ENCODE measurements at places on chromosomes 5 and 9. TPM values are rescaled to one million over a fixed set of nuclear protein-coding genes. Genes with fewer than 3 reads are reported as not detected.

The PCDHGB1 gene
- 10.4 TPM for total RNA-seq

The PCDHA4 gene
- total RNA-seq: 15.0 TPM

The RELL2 gene
- 18.9 TPM for total RNA-seq

The SAPCD2 gene
- total RNA-seq: 4.2 TPM

The IGIP gene
- 16.6 TPM for total RNA-seq

The CENPP gene
- 6.5 TPM for total RNA-seq

The CCNI2 gene
- 1.8 TPM for total RNA-seq

The PCDHGB6 gene
- total RNA-seq: 17.8 TPM

The ENC1 gene
- total RNA-seq: 503 TPM

The GRM6 gene
- total RNA-seq: 0.23 TPM

The EMB gene
- 31.1 TPM for total RNA-seq

The NME5 gene
- total RNA-seq: 22.4 TPM

The GABRA6 gene
- 0.23 TPM for total RNA-seq

The FOXD4L3 gene
- total RNA-seq: 0.23 TPM

The SLCO6A1 gene
- not detected for total RNA-seq

The EIF4E1B gene
- 0.46 TPM for total RNA-seq

The PIP5KL1 gene
- 11.5 TPM for total RNA-seq

The PCDHA3 gene
- 20.1 TPM for total RNA-seq

The WNK2 gene
- 30.7 TPM for total RNA-seq

The TNFSF8 gene
- 0.92 TPM for total RNA-seq

The LCN9 gene
- not detected for total RNA-seq

The RGS3 gene
- 28.6 TPM for total RNA-seq

The LRRC19 gene
- not detected for total RNA-seq

The RBM18 gene
- 21.0 TPM for total RNA-seq

The ARSI gene
- 0.46 TPM for total RNA-seq

The FGF18 gene
- total RNA-seq: 0.69 TPM

The PCDHB3 gene
- total RNA-seq: 13.6 TPM

The FOXD1 gene
- 2.1 TPM for total RNA-seq

The ZBTB5 gene
- 19.6 TPM for total RNA-seq

The CXCL14 gene
- 10.6 TPM for total RNA-seq

The SLC46A2 gene
- not detected for total RNA-seq

The ADAMTS12 gene
- total RNA-seq: 5.8 TPM

The TMEM203 gene
- 38.8 TPM for total RNA-seq

The HTR4 gene
- total RNA-seq: 5.5 TPM

The SCGB3A2 gene
- not detected for total RNA-seq

The PCDHB7 gene
- total RNA-seq: 8.5 TPM

The RNF180 gene
- 110 TPM for total RNA-seq

The GNPDA1 gene
- total RNA-seq: 28.8 TPM

The SPINK9 gene
- not detected for total RNA-seq

The FAM174A gene
- total RNA-seq: 21.2 TPM

The TOR1B gene
- total RNA-seq: 41.1 TPM

The TRAF1 gene
- total RNA-seq: 2.8 TPM

The SELENOP gene
- total RNA-seq: 51.7 TPM

All from diencephalon (tissue), 1 donor.